ENCODE measurements at places on chromosomes 16 and 17.
A peak's percentile ranks its signal among the peaks of the same experiment; 100 is the strongest.

DNA sequence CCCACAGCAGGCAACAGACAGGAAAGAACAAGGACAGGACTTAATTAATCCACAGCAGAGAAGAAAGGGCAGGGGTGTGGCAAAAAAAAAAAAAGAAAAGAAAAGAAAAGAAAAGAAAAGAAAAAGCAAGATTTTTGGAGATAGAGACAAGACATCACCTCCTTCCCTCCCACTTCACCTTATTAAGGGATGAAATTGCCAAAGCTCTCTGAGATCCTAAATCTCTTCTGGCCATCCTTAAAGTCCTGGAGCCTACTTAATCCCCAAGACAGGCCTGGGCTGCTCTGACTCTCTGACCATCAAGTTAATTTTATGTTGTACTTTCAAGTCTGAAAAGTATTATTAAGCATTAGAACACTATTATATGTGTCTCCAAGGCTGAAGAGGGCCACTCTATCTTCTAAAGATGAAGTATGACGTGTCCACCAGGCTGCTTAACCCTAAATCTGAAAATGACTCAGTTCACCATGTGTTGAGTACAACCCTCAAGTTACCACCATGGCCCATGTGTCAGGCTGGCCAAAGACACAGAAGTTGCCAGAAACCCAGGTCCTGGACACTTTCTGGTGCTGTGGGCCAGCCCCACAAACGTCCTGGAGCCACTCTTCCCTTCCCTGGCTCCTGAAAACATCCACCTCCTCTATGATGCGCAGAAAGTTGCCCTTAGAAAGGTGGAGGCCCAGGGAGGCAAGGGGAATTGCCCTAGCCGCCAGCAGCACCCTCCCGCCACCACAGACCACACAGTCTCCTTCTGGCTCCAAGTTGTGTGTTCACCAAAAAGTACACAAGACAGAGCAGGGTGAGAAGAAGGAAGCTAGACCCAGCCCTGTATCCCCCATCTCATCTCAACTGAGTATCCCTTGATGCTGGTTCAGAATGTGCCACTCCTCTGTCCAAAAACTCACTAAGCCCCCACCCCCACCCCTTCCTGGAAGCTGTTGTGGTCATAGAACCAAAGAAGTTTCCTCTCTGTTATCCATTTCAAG is 2.7 kb downstream of the SOCS1 start:
- no peak for DNase-seq

DNA sequence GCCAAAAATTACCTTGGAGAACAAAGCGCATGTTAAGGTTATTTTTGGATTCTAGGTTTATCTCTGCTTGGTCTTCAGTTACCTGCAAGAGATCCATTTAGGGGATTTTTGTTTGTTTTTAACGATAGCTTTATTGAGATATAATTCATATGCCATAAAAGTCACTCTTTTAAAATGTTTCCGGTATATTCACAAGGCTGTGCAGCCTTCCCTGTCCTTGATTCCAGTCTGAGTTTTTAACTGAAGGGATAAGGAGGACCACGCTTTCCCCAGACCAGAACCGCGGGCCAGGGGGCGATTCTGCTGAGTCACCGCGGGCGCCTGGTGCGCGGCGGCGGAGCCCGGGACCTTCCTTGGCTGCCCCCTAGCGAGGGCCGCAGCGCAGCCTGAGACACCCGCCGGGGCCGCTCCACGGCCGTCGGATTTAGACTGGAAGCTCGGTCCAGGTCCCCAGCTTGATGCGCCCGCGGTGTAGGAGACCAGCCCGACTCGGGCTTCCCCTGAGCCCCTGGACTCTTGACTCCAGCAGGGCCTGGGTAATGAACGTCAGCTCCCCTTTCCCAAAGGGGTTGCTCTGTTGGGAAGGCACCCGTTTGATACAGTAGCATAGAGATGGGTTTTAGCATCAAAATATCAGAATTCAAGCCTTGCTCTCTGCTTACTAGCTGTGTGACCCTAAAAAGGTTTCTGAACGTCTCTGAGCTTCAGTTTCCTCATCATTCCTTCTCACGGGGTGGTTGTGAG is 50.0 kb upstream of the STH start:
- peak; percentile 42 for DNase-seq

DNA sequence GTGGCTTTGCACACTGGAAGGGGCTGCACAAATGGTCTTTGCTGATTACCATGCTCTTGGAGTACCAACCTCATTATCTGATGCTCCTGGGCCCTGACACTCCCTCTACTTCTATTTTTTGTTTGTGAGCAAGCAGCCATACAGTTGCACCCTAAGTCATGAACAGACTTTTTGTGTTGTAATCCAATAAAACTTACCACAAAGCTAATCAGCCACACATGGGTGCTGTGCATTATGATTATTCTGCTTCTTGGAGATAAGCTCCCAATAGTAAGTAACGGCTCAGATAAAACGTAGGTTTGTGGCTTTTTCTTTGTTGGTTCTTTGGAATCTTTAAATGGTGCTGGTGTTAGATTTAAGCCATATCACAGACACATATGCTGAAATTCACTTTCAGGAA is 76.2 kb downstream of the CCT6B start:
- no peak for DNase-seq

DNA sequence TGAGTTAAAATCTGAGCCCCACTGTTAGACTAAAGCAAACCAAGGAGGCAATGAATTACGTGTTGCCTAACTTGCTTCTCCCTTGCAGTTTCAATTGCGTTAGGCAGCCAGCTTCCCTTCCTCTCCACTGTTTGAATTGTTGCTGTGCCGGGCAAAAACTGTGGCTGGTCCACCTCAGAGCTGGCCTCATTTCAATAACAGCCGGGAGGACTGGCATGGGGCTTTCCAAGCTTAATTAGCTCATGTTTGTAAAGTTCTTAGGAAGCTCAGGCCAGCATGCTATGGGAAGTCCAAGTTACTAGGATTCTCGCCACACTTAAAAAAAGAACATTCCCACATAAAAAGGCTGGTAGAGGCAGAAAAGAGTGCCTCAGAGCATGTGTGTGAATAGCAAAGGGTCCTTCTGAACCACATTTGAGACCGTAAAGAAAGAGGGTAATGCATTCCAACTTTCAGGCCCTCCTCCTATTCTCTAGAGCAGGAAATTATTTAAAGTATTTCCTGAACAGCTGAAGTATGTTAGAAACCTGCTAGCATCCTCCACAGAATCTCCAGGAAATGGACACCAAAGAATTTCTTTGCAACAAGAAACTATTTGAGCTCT is 79.0 kb upstream of the SMURF2 start:
- DNase-seq: no peak

DNA sequence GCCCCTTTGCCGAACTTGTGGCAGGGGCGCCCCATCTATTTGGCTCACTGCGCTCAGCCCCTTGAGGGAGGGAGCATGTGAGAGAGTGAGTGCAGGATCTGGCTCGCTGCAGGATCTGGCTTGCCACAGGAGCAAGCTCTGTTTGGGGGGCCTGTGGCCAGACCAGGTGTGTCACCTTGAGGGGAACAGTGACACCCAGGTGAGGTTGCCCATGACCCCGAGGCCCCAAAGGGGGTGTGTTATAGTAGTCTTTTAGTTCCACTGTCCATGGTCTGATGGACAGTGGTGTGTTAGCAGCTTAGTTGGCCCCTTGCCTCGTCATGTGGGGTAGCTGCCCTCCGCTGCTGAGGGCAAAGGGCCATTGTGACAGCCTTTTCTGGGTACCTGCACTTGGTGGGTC is 41.6 kb downstream of the CCDC42 start:
- DNase-seq: no peak

DNA sequence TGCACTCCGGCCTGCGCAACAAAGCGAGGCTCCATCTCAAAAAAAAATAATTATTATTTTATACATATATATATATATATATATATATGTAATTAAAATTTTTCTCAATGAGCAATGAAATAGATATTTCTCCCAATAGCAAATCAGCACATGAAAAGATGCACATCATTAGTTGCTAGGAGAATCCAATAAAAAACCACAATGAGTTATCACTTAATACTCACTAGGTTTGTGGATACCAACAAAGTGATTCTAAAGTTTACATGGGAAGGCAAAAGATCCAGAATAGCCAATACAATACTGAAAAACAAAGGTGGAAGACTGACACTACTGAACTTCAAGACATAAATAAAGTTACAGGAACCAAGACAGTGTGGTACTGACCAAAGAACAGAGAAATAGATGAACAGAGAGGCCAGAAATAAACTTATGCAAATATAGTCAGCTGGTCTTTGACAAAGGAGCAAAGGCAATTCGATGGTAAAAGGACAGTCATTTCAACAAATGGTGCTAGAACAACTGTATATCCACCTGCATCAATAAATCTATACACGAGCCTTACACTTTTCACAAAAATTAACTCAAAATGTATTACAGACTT is 13.6 kb downstream of the SMG6 start:
- no peak for DNase-seq

DNA sequence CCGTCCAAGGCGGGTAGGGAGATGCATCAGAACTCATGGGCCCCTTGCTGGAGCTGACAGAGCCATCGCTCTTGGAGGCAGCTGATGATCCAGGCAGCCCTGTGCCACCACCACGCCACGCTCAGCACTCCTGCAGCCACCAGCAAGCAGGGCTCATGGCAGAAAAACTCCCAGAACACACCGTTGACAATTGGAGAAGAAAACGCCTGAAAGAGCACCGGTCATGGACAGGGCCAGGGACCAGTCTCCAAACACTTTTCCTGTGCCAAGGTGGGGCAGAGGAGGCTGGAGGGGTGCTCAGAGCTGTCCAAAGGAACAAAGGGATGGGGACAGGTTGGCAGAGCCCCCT is 132.2 kb downstream of the FOXL1 start:
- DNase-seq: no peak

GRCh38 chr16:11755022-11755760 is 12.5 kb upstream of the TXNDC11 start:
- DNase-seq: no peak

GRCh38 chr17:43431714-43432523 is 33.1 kb downstream of the ARL4D start:
- DNase-seq: no peak

GRCh38 chr16:5709889-5710288 is 612.3 kb upstream of the EEF2KMT start:
- no peak for DNase-seq

GRCh38 chr16:77912617-77913016 is 109.7 kb upstream of the CLEC3A start:
- no peak for DNase-seq

GRCh38 chr17:83144421-83145357 is 65.3 kb downstream of the METRNL start:
- DNase-seq: no peak

GRCh38 chr16:73050201-73051099 is 2.5 kb upstream of the ZFHX3 start:
- no peak for DNase-seq

DNA sequence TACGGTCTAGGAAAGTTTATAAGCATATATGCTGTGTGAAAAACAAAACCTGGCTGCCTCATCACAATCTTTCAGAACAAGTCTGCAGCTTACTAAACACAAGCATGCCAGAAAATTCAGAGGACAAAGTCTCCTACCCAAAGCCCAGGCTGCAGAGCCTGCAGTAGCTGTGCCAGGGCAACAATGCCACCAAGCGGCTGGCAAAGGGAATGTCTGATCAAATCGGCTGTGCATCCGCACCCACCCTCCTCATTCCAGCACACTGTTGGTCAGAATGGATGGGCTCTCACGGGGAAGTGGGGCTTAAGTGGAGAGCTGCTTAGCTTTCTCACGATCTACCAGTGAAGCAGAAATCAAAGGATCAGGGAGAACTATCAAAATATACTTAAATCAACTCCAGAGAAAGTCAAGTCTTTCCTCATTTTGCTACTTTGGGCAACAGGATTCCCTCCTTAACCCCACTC is 73.5 kb downstream of the CYTH1 start:
- DNase-seq: peak; percentile 36

GRCh38 chr17:61583242-61583641 is 7.8 kb downstream of the NACA2 start:
- DNase-seq: no peak

DNA sequence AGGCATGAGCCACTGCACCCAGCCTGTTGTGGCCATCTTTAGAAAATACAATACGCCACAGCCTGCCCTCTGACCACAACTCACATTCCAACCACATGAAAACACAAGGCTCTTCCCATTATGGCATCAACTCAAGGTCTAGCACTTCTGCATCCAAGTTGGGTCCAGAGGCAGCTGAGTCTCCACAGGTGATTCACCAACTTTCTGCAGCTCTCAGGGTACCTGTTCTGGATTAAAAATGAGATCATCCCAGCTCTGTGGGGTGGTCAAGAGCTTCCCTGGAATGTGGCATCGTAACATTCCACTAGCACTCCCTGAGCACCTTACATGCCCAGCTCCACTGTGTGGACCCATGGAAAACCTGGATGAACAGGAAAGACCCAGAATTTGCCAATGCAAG is 9.9 kb upstream of the GUCY2D start:
- no peak for DNase-seq

DNA sequence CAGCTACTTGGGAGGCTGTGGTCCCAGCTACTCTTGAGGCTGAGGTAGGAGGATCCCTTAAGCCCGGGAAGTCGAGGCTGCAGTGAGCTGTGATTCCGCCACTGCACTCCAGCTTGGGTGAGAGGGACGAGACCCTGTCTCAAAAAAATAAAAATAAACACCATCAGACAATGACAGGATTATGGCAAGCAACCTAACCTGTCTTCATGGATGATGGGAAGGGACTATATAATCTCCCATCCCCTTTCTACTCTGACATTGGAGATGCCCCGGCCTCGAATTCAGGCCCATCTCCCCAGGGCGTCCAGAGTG is 893 bp downstream of the TRIM25 start:
- no peak for DNase-seq

DNA sequence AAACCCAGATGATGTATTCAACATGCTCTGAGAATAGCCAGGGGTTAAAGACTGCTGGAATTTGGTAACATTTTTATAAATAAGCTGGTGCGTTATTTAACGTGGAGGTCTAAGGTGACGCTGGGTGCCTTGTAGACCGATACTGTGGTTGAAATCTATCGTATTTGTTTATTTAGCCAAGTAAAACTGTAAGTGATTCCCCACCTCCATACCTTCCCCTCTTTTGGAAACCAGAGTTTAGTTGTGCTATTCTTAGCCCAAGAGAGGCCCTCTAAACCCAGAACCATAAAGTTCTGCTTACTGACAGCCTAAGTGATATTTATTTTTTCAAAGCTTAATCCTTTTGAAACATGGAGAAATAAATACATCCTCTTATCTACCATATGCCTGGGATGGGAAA is 744.5 kb downstream of the WWOX start:
- DNase-seq: no peak

GRCh38 chr16:83215406-83216001 is 588.7 kb downstream of the CDH13 start:
- DNase-seq: peak; percentile 22

- no peak for DNase-seq
These were observed 16.2 kb downstream of the ITGA3 start for GRCh38 chr17:50072130-50072529.

DNA sequence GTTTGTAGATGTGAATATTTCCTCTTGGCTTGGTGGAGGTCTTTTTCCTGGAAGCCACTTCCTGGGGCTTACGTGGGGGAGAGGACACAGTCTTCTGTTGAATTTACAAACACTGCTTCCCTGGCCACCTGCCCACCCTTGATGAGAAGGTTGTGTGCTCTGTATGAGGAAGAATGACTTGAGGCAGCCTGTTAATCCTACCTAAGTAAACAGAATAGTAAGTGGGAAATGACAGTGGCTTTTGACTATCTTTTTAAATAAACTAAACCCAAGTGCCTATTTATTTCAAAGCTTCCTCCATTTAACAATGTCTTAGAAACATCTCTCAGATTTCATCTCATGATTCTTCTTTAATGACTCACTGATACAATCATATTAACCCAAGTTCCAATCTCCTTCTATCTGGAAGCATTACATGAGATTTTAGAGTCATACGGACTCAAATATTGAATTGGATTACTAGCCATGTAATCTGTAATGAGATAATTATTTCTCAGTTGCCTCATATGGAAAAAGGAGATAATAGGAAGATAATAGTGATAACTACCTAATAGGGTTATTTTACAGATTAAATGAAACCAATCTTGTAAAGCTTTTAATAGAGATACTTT is 96.6 kb upstream of the SMIM36 start:
- DNase-seq: no peak
